ENCODE measurements at places on chromosomes 1 and 21. TPM values are rescaled to one million over a fixed set of nuclear protein-coding genes. Genes with fewer than 3 reads are reported as not detected.

- no peak for DNase-seq
Measured at GRCh38 chr1:6870086-6870485, 84.8 kb downstream of the CAMTA1 start.

DNA sequence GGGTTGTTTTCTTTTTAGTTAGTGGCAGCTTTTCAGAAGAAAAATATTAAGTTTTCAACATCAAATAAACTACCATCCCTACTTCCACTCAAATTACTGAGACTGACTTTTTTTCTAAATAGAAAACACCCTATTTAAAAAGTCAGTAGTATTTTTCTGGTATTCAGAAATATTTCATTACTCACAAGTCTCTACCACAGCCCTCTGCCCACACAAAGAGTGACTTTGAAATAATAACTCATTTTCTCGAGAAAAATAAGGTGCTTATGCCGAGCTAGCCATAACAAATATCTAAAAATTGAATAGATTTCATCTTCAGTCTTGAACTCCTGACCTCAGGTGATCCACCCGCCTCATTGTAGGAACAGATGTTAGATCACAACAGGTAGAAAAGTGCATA is 41.8 kb upstream of the USP25 start:
- no peak for DNase-seq

- no peak for DNase-seq
Measured at GRCh38 chr1:57799490-57800115, 375.7 kb upstream of the DAB1 start.

DNA sequence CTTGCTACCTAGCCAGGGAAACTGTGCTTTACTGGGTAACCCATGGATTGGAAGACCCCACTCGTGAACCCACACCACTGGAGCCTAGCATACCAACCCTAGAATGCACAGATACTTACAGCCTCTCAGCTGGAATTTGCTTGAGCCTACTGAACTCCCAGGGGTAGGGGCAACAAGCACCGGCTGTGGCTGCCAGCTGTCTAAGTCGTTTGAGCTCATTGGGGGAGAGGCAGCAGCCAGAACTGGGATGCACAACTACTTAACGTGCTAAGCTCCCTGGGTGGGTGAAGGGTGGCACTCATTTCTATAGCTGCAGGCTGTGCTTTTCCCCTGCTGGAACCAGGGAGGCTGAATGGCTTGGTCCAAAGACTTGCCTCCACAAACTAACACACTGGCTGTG is 212.4 kb downstream of the ZNF648 start:
- DNase-seq: no peak

- DNase-seq: no peak
Measured at GRCh38 chr1:56413671-56414199, 165.6 kb downstream of the PLPP3 start.

- no peak for DNase-seq
Measured at GRCh38 chr1:8075511-8076051, 49.5 kb upstream of the ERRFI1 start.

GRCh38 chr21:46009951-46010705 is 28.6 kb downstream of the COL6A1 start:
- no peak for DNase-seq

- no peak for DNase-seq
Measured at GRCh38 chr1:224500796-224501195, 66.2 kb upstream of the WDR26 start.

- no peak for DNase-seq
Measured at GRCh38 chr1:234853906-234854644, 244.1 kb upstream of the IRF2BP2 start.

DNA sequence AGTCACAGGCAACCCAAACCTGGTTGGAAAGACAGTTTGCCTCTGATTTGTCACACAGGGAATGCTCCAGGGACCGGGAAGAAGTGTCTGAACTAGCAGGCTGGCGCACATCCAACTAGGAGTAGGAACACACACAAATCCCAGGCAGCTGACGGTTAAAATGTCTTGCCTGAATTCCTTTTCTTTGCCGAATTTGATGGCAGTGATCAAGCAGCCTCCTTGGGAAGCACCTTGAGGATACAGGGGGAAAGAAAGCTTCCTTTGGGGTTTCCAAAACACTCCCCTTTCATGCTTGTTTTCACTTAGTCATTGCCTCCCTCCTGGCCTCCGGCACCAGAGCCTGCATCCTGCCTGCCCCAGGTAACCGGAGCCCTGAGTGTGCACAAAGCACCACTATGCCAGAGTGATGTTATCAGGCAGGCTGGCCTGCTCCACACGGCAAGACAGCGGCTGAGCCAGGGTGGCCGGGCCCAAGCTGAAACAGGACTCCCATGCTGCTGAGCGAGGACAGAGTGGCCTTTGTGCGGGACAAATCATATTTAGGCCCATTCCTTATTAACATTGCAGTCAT is 193.8 kb downstream of the LMX1A start:
- no peak for DNase-seq

DNA sequence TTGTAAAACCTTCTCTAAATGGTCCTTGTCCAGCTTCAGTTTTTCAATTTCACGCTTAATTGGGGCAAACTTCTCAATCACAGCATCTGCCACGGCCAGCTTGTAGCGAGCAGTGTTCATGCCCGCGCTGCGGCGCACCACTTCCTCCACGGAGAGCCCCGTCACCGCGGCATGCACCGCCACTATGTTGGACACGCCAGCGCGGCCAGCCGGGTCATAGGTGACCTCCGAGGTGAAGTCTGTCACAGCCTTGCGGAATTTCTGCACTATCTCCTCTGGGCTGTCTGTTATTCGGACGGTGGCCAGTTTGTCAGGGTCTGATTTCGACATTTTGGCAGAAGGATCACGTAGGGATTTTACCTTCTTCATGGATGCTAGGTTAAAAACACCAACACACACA is 44.8 kb upstream of the TBX15 start:
- no peak for DNase-seq

DNA sequence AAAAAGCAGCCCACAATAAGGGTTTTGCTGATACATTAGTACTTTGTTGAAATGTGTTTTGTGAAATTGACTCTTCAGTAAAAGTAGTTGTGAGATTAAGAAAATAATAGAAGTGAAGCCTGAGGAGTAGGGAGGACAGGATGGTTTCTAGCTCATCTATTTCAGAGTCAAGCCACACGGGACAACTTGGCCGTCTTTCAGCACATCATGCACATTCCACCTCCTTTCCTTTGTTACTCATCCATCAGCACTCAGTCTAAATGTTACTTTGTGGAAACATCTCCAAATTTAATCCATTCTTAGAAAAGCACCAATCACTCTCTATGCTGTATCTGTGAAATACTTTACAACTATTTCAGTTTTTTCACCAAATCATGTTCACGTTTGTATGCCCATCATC is 223.3 kb downstream of the FGGY start:
- DNase-seq: no peak

The REN gene
- total RNA-seq: not detected

The KCNK2 gene
- 5.0 TPM for total RNA-seq

The PTCH2 gene
- total RNA-seq: 2.0 TPM

The APOBEC4 gene
- total RNA-seq: not detected

The FCRL1 gene
- total RNA-seq: not detected
